Stimulated activated CD4-positive, alpha-beta T cell treated with anti-CD3 and anti-CD28 coated beads, TNF-alpha, amount 100 ng/mL, for 24 hours (primary cell): ENCODE measurements at places on chromosomes 12 and 14.

DNA sequence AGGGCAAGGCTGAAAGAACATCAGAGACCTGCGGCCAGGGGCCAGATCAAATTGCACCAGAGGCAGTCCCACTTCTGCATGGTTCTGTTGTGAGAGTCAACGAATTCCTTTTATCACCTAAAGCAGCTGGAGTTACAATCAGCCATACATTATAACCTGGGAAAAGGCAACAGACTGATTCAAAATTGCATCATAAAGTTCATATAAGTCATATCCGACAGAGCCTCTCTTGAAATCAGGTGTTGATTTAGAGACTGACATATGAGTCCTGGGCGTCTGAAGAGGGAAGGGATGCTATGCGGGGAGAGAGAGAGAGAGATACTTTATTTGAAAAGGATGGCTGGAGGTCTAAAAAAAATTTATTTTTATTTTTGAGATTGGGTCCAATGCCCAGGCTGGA lies 89.4 kb downstream of the EFCAB11 start:
- no peak for DNase-seq

DNA sequence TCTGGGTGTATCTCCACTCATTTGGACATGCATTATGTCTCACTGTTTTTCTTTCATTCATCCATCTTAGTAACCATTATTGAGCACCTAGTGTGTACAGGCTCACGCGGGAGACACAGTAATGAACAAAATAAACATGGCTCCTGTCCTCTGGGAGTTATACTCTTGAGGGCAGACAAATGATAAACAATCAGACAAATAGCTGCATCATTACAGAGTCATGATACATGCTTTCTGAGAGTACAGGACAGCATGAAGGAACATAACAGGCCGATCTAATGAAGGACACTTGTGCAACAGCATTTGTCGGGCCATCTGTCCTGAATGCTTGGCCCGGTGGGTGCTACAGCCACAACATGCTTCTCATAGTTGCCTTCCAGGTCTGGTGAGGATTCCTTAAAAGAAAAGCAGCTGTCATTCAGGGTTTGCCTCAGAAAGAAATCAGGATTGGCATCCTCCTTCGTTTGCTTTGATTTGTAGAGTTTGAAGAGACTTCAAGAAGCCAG lies 77.2 kb upstream of the EGLN3 start:
- DNase-seq = no peak

DNA sequence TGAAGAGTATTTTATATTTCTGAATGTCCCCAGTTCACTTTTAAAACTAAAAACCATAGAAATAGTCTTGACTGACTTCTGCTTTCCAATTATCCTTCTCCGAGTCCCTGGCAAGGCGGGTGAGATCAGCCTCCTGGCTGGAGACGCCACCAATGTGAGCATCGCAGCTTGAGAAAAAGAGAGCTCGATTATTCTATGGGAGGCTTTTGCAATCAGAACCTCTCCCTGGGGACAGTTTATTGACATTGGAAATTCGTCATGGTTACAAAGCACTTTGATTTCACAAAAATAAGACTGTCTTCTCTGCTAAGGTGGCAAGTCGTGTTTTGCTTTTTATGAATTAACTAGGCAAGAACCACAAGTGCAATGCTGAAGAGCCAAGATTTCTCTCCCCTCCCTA lies 23.6 kb upstream of the GPHB5 start:
- DNase-seq = no peak

- DNase-seq = no peak
Measured at GRCh38 chr14:95104911-95105310, 52.4 kb downstream of the DICER1 start.

- no peak for DNase-seq
Measured at GRCh38 chr12:113359133-113359938, 949 bp downstream of the PLBD2 start.

- no peak for DNase-seq
Measured at GRCh38 chr12:42571327-42572009, 18.1 kb downstream of the PRICKLE1 start.

- no peak for DNase-seq
Measured at GRCh38 chr12:29735604-29736003, 48.1 kb downstream of the TMTC1 start.

DNA sequence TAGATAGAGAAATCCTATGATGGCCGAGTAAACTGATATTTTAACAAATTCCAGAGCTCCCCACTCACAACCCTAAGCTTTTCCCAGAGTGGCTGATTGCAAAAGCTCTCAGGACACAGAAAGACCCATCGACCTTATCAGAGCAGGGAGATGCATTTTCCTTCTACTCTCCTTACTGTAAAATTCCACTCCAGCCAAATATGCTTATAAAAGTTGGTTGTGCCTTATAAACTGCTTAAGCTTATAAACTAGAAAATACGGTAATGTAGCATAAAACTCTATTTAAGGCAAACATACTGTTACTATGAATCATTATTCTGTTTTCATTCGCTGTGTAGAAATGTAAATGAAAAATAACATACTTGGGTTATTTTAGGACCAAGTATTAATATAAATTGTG lies 41.6 kb upstream of the TRHDE start:
- no peak for DNase-seq

DNA sequence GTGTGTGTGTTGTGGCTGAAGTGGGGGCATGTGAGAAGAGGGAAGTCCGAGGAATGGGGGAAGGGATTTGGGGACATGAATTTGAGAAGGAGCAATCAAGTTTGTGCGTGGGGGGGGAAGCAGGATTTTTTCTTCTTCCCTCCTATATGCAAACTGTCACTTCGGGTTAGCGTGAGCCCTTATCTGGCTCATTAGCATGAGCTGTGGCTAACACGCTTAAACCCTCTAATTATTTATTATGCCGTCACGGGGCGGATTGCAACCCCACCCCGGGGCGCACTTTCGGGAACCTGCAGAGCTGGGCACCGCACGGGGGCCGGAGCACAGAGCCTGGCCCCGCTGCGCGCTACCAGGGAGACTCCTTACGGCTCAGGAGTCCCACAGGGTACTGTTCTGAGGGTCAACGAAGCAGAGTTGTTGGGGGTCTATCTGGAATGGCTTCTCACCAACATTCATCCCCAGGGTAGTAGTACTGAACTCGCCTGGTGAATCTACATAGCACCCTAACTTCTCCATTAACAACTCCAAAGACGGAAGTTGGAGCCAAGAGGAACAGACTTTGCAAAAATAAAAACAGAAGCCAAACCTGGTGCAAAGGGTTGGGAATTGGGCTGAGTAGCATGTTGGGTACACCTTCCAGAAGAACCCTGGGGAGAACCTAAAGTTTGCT lies 6.4 kb upstream of the ASCL1 start:
- DNase-seq = no peak

DNA sequence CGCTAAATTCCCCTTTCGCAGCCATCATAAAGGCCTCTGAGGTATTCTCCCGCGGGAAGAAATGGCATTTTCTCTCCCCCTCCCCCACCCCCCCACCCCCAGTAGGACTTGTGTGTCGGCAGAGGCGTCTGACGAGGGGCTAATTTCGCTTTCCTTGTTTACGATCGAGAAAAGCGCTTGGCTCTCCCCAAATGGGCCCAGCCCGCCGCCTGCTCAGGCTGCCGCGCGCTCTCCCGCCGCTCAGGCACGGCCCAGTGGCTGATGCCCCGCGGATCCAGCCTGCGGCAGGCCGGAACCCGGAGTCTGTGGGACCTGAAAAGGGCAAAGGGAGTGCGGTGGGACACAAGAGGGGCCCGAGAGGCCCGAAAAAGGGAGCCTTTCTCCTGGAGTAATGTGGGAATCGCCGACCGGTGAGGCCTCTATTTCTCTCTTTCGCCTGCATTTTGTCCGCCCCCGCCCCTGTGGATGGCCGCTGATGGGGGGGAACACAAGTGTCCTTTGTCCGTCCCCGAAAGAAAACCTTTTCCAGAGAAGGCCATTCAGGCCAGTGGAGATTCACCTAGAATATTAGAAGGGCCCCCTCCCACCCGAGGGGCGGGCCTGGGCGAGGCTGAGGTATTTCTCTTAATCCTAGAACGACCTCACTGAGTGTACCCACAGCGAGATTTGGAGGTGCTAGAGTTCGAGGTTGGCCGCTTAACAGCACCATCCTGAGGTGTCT lies 9.0 kb upstream of the HOXC6 start:
- no peak for DNase-seq
